ENCODE measurements at places on chromosomes 7 and 10.
A peak's percentile ranks its signal among the peaks of the same experiment; 100 is the strongest.

GRCh38 chr10:86954681-86955500 is 2.5 kb downstream of the MMRN2 start:
- no peak for DNase-seq

GRCh38 chr10:75941223-75941801 is 509.9 kb downstream of the LRMDA start:
- DNase-seq = no peak

DNA sequence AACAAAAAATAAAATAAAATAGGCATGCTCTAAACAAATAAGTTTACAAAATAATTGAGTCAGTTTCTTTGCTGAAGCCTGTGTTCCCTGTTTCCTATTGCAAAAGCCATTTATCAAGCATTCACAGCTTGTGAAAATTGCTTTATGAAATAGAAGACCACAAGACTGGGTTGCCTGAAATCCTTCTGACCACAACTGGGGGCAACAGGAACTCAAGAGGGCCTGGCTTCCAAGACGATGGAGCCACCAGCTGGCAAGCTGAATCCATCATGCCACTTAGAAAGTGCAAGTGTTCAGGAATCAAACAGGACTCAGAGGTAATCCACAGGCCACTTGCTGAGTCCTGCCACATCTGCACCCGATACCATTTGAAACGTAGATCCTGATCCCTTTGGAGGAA is 752 bp upstream of the ABCA13 start:
- DNase-seq = no peak

- DNase-seq = no peak
These were observed 248.1 kb downstream of the LRMDA start for GRCh38 chr10:75679536-75679935.

- no peak for DNase-seq
These were observed 38.7 kb upstream of the NRBF2 start for GRCh38 chr10:63094405-63094804.

DNA sequence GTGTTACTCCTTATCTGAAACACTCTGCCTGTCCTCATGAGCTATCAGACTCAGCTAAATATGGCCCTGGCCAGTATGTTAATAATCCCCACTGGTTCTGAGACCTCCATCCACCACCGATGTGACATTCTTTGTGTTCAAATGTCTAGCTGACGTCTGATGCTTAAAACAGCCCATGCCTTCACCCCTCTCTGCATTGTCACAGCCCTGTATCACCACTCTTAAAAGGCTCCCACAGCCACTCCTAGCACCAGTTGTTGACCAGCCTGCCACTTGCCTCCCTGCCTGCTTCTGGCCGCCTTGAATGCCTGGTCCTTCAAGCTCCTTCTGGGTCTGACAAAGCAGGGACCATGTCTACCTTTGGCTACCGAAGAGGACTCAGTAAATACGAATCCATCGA is at the start of gene LMOD2:
TSS of gene LMOD2 (plus strand) at position 253 of the 400 bp plus-strand sequence. CDS start at position 351, 98 bp downstream.
- no peak for DNase-seq

DNA sequence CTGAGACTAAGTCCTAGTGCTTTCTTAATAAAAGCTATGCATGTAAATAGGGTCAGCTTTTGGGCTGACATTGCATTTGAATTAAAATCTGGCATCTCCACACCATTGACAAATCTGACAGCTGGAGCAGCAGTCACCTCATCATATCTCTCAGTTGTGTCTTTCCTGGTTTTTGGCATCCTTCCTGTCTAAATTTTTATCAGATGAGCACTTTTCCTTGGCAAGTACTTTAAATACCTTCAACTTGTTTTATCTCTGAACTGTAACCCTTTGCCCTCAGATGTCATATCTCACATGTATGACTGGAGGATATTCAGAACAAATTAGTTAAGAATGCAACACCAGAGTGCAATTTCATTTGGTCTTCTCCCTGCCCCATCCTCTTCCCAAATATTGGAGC is 1066.2 kb downstream of the LRMDA start:
- no peak for DNase-seq

DNA sequence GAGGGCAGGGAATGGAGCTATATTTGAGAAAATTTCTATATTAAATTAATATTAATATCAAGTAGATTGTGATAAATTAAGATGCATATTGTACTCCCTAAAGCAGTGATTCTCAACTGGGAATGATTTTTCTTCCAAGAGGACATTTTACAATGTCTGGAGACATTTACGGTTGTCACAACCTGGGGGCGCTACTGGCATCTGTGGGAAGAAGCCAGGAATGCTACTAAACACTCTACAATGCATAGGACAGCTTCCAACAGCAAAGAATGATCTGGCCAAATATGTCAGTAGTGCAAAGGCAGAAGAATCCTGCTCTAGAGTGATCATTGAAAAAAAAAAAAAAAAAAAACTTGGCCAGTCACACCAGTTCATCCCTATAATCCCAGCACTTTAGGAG is 100.0 kb downstream of the LSM5 start:
- DNase-seq = no peak

DNA sequence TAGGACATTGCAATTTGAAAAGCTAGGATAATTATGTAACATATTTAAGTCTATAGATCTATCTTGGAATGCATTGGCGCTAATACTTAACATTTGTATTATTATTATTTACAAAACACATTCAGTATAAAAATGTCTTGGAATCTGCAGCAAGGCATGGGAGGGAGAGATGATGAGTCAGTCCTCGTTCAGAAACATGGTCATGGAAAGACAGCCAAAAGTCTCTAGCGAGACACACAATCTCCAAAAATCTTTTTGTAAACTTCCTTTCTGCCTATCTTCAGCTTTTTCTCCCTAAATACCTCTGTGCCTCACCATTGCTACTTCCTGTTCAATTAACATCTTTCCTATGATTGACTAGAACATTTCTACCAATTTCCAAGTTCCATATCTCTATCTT is 188.4 kb upstream of the CACNA2D1 start:
- no peak for DNase-seq

GRCh38 chr10:74092372-74092771 is 58.3 kb downstream of the AP3M1 start:
- no peak for DNase-seq

DNA sequence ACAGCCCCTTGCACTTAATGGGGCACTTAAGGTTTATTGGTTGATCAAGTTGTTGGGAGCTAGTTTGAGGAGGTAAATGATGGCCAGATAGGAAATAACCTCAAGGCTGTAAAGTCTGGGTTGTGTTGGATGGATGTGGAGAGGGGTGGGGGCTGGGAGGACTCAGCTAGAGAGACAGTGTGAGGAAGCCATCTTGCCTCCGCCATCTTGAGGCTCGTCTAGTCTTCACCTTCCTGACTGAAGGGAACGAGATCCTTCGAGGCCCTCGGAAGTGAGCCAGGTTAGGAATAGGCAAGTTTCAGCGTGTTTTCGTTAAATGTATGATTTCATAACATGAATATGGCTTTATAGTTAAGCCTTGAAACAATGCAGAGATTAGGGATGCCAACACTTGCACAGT is 5.5 kb downstream of the GALNT17 start:
- no peak for DNase-seq

DNA sequence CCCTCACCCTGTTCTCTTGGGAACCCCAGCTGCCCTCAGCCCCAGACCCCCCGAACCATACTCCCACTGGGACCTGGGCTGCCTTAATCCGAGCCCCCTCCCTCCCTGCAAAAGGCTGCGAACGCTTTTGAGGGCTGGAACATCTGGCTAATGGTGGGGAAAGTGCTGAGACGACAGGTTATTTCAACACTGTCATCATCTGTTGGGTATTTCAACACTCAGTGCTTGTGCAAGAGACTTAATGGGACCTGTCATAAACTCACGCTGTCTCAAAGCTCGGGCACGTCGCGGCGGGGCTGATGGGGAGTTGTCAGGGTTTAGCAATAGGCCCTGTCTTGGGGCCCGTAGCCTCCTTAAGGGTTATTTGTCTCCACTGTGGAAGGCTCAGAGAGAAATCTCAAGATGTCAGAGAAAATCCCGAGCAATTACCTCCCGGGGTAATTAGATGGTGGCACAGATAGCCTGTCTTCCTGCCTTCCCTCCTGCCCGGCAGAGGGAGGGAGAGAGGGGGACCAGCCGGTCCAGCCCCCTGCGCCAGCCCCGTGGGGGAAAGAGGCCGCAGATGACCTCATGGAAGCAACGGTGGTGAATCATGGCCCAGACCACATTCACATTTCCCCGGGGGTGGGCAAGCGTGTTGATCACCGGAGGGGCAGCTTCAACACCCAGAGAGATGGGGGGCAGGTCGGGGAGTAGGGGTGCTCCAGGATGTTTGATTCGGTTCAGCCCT is 88.7 kb upstream of the MYL10 start:
- no peak for DNase-seq

DNA sequence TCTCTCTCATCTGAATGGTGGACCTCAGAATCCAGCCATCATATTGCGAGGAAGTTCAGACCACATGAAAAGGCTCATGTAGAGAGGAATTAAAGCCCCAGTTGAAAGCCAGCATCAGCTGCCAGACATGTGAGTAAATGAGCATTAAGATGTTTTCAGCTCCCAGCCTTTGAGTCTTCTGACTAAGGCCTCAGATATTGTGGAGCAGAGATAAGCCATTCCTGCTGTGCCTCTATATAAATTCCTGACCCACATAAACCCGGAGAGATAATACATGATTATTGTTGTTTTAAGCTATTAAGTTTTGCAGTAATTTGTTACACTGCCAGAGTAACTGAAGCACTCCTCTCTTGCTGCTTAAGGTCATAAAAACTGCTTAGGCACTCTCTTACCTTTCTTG is 14.6 kb downstream of the FAM149B1 start:
- DNase-seq = no peak

DNA sequence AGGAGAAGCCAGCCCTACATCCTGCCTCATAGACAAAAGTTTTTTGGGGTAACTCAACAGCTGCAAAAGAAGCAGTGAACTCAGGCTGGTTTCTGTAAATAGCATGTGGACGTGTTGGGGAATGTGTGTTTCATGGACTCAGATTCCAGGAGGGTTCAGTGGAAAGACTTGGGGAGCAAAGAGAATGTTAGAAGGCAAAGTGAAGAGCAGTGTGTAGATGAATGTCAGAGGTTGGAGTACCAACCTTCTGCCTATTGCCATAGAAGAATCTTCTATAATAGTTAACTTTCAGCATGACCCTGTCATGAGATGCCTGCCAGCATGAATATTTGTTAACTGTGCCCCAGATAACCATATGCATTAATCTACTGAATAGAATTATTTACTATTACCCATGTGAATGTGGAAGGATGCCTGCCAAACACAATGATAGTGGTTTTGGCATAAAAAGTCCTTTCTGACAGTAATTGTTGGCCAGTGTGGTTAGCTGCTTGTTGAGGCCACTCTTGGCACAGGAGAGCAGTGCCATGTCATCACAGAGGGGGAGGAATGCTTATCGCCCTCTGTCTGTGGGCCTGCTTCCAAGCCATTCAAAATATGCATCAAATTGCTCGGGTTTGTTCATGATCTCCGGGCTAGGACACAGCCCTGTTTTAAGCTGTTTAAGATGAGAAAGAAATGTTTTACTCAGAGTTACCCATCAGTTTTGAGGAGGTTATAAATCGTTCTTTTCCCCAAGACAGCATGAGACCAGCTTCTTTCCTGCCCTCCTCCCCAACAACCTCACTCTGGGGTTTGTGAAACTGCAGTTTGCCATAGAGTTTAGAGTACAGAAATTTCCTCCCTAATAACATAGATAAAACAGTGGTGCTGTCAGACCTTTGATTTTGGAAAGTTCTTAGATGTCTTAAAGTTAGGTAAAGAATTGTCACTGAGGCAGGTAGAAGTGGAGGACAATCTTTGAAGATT is 165.3 kb downstream of the WNT2 start:
- DNase-seq = peak; percentile 4

DNA sequence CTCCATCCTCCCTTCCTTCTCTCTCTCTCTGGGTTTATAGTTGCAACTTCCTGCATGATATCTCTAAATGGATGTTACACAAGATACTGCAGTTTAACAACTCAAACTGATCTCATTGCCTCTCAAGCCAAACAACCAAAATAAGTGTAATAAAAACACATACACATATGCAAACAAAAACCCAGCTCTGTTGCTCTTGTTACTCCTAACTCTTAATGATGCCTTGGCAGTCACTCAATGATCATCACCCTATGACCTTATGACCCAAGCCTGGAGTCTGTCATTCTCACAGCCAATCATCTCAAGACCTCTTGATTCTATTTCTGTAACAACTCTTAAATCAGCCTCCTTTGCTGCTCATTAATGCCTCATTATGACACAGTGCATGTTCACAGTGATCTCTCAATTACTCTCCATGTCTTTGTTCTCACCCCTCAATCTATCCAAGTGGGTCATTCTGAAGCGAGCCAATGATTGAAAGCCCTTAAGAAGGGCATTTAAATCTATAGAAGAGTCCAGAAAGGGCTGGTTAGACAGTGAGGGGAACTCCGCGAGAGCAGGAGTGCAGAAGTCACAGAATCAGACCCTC is 210.9 kb downstream of the INHBA start:
- no peak for DNase-seq

DNA sequence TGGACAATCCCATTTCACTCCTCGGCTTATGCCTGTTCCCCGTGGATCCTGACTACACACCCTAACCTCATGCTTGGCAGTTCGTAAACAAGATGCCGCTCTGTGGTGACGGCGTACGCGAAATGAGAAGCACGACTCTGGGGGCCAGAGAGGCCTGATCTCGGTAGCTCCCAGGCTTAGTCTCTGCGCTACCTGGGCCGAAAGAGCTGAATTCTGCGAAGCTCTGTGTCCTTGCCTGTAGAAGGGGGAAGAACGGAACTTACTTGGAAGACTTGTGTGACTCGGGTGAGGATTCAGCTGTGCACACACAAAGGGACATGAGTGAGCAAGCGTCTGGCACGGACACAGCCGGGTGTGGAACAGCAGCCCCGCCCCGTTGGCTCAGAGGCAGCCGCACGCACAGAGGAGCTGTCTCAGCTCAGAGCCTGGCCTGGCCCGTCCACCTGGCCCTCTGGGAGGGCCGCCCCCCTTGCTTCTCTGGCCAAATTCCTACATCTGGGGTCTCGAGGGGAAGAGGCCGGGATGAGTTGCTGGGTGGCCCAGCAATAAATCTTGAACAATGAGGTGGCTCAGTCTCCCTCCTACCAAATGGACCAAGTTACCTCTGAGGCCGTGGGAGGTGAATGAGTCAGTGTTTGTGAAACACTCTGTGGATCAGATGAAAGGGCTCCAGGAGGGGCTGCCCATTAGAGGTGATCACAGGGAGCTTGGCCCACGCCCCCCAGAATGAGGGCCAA is 83.8 kb downstream of the PDGFA start:
- DNase-seq = peak; percentile 59

GRCh38 chr10:68790476-68790875 is 36.9 kb upstream of the STOX1 start:
- no peak for DNase-seq

All from LNCaP clone FGC (cell line).